ENCODE measurements at places on chromosomes 11 and 22.

DNA sequence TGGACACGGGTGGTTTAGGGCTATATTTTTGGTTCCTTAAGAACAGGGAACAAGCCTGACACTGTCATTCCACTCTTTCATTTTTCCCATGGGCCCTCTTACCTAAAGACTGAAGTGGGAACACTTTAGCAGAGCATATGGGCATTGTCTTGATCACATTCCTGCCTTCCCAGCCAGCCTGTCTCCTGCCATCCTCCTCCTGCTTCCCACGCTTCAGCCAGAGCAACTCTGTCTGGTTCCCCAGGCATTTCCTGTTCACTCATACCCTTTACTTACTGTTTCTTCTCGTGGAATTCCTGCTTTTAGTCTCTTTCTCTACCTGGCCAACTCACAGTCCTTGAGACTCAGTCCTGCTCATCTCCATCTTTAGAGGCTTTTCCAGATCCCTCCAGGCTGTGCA lies 22.8 kb downstream of the MRPL16 start:
- DNase-seq: no peak

GRCh38 chr11:79902493-79902892 lies 461.7 kb upstream of the TENM4 start:
- DNase-seq: no peak

- DNase-seq: peak; percentile 85
Measured at GRCh38 chr11:12224537-12224893, 114.1 kb downstream of the MICAL2 start.

GRCh38 chr11:113677685-113678084 lies 28.4 kb downstream of the TMPRSS5 start:
- DNase-seq: no peak

DNA sequence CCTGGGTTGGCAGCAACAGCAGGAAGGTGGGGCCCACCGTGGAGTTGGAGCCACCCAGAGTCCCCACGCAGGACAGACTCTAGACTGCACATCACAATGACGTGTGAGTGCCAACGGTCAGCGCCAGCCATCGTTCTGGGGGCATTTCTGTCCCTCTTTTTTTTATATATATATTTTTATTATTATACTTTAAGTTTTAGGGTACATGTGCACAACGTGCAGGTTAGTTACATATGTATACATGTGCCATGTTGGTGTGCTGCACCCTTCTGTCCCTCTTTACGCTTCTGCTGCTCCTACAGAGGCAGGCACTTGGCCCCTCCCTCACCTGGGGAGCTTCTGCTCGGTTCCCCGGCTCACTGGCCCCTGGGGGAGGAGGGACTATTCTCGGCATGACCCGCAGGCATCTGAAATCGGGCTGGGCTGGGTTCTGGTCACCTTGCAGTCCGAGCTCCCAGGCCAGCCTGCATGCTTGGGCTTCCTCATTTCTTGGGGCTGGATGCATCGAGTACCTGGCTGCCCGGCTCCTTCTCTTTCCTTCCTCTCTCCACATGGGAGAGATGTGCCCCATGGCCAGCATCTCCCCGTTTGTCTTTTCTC lies 787.4 kb downstream of the TBC1D22A start:
- DNase-seq: no peak

DNA sequence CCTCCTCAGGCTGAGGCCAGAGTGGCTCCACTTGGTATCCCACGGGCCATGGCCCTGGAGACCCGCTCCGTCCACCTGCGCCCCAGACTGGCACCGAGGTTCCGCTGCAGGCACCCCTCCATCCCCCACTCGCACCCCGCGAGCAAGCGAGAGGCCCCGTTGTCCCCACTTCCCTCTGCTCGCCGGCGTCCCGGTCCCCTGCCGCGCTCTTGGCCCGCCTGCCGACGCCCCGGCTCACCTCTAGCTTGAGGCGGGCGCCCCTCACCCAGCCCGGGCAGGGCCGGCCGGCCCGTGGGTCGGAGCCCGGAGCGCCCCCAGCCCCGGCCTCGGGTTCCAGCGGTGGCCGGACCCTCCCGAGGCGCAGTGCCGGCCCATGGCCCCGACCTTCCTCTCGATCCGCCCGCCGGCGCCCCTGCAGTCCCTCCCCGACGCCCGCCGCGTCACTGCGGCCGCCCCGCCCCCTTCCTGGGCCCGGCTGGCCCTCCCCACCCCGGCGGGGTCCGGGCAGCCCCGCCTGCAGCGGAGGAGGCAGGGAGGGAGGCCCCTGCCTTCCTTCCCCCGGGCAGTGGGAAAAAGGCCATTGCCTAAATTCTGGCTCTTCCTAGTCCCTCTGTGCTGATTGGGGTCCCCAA lies at the start of gene PITPNM1:
TSS of gene PITPNM1 (minus strand) at position 414 of the 632 bp plus-strand sequence. CDS start 1,183 bp downstream, outside the sequence.
- DNase-seq: peak; percentile 65

GRCh38 chr22:42805016-42805997 lies 51.8 kb downstream of the ARFGAP3 start:
- DNase-seq: no peak

DNA sequence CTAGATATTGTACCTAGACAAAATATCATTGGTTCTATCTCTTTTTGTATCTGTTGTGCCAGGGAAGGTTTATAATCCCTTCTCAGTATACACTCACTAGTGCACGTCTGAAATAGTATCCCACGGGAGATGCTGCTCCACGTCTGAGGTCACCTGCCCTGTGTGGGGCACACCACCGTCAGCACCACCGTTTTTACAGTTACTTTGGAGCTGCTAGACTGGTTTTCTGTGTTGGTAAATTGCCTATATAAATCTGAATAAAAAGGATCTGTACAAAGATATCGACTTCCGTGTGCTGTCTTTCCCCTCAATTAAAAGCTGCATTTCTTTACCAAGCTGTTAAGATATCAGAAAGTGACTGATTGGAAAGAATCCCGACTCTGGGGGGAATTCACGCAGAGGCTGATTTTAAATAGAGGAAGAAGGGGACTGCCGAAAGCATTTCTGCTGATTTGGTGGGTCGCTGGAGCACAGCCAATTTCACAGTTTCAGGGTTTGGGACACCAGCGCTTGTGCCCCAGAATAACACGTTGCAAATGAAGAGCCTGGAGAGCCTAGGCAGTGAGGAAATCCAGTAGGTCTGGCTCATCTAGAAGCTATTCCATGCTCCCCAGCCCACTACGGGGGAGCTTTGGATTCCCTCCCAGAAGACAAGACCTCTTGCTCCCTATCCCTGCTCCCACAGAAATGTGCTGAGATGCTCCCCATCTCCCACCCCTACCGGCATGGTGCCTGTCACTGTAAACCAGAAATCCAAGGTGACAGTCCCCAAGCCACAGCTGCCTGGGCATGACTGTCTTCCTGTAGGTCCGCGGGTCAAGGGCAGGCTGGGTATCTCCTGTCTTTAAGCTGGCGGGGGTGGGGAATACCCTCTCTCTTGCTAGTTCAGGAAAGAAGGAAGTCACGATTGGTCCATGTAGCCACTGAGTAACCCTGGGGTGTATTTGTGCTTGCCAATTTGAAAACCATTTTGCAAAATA lies 12.7 kb upstream of the MYO18B start:
- DNase-seq: no peak

DNA sequence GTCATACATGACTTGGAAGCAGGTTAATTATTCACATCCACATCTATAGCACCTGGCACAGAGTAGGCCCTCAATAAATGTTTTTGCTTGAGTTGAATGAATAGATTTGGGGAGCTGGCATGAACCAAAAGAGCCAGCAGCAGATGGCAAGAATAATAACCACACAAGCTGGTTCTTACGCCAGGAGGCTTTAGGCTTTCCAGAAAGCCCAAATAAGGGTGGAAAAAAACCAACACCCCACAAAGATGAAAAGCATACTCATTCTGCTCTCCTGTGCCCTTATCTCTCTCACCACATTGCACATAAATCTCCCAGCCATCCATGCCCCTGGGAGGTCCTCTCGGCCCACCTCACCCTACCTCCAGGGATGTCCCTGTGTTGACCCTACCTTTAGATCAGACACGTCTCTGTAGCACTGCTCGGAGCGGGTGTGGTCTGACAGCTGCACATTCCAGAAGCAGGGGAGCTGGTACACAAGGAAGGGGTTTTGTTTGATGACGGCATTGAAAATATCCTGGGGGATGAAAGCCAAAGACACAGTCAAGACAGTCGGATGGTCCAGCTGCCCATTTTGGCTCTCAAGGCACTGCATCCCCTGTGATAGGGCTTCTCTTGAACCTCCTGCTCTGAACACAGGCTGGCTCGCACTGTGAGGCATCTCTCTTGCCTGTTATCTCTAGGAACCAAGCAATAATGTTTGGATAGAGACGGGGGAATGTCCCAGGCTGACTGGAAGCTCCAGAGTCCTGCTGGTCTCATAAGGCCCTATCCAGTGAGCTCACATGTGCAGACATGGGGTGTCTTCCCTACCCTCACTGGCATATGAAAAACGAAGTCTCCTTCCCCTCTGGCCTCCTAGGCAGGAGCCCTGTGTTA lies 323.6 kb upstream of the SYN3 start:
- no peak for DNase-seq

GRCh38 chr11:70167723-70168404 lies 35.2 kb upstream of the FADD start:
- no peak for DNase-seq

DNA sequence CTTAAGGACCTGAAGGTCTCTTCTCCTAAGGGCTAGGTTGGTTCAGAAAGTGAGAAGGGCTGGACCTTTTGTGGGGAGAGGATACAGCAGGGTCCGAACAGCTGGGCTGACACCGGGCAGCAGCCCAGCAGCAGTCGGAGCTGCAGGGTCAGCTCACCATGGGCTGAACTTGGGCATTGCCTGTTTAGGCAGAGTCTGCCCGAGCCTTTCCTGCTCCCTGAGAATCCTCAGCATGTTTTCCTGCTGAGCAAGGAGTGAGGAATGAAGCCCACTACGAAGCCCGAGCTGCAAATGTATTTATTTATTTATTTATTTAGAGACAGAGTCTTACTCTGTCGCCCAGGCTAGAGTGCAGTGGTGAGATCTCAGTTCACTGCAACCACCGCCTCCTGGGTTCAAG lies 83.9 kb downstream of the PTPRJ start:
- DNase-seq: no peak

- DNase-seq: no peak
Measured at GRCh38 chr11:44607987-44608386, 42.5 kb downstream of the CD82 start.

- no peak for DNase-seq
Measured at GRCh38 chr11:86900162-86900561, 55.0 kb downstream of the FZD4 start.

DNA sequence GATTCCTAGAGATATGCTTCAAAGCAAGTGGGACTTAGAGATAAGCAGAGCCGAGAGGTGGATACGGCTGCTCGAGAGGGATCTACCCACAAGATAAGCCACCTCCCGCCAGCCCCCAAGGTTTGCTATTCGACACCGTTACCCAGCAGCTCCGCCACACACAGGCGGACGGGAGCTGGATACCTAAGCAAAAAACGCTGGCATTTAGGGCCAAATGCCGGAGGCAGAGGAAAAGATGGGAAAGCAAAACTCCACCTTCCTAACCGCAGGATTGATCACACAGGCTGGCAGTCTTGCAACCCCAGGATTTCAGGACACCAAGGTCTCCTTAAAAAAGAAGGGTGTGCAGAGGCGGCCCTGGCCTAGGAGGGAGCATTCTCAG lies 709 bp downstream of the FTH1 start:
- DNase-seq: no peak

GRCh38 chr11:117435326-117435725 lies 107.7 kb downstream of the CEP164 start:
- DNase-seq: no peak

DNA sequence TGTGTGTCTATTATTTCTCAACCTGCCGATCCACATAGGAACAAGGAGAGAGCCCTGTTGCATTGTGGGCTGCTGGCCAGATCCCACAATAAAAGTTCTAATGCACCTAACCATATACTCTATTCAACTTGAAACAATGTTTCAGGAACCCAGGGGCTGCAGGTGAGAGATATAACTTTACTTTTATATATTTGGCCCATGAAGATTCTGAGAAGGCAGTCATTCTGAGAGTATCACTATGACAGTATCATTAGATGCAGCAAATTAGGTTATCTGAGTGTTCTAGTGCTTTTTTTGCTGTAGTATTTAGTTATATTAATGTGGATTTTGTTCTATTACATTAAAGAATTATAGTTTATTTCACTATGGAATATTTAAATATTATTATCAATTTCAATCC lies 655.1 kb upstream of the ARHGAP42 start:
- no peak for DNase-seq

GRCh38 chr11:73961321-73961720 lies 10.5 kb downstream of the DNAJB13 start:
- no peak for DNase-seq

DNA sequence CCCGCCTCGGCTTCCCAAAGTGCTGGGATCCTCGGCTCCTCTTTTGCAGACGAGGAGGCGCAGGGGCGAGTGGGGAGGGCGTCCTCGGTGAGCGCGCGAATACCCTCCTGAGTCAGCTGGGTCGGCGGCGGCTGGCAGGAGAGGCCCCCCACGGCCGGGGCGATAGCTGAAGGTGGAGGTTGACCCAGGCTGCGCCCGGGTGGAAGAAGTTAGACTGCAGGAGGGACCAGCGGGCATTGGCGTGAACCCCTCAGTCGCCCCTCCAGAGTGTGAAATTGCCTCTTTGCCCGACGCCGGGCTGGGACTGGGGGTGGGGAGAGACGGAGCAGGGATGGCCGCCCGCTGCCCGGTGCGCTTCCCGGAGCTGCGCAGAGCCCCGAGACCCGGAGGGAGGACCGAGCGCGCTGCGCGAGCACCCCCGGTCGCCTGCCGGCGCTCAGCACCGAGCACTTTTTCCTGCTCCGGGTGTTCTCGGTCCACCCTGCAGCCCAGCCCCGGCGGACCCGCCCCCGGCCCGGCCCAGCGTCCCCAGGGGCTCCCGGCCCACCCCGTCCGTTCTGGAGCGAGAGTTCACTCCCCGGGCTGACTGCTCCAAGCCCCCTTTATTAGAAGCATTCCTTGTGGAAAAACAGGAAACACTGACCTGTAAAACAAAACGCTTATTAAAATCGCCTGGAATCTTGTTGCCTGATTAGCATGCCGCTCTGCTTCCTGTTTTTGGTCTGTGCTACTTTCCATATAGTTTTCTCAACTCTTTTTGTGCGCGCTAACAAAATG lies 13.7 kb upstream of the CPT1A start:
- no peak for DNase-seq

- DNase-seq: no peak
Measured at GRCh38 chr11:41307296-41308080, 152.0 kb downstream of the LRRC4C start.

DNA sequence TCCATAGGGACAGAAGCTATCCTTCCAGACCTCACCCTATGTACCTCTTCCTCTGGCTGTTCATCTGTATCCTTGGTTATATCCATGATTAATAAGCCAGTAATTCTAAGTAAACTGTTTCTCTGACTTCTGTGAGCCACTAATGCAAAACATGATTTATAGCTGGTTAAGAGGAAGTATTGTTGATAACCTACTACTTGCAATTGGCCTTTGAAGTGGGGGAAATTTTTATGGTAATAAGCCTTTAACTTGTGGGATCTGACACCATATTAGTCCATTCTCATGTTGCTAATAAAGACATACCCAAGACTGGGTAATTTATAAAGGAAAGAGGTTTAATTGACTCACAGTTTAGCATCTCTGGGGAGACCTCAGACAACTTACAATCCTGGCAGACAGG lies 21.9 kb downstream of the CASP12 start:
- DNase-seq: no peak
